Stimulated activated CD8-positive, alpha-beta memory T cell treated with anti-CD3 and anti-CD28 coated beads, Interleukin-2, amount 100 ng/mL, for 1 hour (primary cell): ENCODE measurements at places on chromosomes 4 and X.

- no peak for DNase-seq
Observed at GRCh38 chrX:3271834-3272186, 74.6 kb downstream of the MXRA5 start.

DNA sequence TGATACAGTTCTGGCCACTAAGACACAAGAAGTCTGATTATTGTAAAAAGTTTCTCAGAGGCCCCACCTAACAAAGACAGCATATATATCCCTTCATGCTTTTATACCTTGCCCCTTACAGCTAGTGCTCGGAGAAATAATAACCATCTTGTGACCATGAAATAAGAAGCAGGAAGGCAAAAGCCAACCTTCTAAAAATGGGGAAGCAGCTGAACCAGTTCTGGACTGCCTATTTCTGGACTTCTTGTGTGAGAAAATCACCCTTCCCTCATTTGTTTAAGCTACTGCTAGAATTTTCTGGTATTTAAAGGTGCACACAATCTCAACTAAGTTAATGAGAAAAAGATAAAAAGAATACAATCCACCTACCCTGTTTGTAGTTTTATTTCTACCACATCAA, 87.5 kb downstream of the CNOT6L start:
- DNase-seq: no peak

- DNase-seq: no peak
Observed at GRCh38 chr4:79247695-79248394, 78.0 kb downstream of the NAA11 start.

DNA sequence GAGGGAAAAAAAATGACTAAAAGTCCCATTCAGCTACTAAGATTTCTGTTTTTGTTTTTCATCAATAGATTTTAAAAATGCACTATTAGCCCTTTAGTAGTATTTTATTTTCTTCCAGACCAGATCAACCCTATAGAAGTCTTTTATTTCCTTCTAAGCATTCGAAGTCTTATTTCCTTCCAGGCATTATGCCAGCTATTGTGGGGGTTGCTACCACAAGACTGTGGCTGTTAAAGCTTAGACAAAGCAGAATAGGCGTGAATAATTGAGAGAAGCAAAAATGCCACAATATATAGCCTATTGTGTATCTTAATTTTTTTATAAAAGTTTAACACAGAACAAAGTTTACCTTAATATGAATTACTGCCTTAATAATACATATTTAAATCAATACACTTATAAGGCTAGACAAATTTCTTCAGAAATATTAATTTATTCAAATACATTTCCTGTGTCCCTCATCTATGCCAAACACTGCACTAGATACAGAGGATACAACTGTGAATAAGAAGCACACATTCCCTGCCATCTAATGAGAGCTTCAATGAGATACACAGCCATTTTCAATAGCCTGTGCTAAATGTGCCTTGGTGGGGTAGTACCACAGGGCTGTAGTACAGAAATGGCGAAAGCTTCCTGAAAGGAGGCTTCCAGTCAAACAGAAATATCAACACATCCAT, 33.1 kb downstream of the SLC10A7 start:
- DNase-seq: no peak

DNA sequence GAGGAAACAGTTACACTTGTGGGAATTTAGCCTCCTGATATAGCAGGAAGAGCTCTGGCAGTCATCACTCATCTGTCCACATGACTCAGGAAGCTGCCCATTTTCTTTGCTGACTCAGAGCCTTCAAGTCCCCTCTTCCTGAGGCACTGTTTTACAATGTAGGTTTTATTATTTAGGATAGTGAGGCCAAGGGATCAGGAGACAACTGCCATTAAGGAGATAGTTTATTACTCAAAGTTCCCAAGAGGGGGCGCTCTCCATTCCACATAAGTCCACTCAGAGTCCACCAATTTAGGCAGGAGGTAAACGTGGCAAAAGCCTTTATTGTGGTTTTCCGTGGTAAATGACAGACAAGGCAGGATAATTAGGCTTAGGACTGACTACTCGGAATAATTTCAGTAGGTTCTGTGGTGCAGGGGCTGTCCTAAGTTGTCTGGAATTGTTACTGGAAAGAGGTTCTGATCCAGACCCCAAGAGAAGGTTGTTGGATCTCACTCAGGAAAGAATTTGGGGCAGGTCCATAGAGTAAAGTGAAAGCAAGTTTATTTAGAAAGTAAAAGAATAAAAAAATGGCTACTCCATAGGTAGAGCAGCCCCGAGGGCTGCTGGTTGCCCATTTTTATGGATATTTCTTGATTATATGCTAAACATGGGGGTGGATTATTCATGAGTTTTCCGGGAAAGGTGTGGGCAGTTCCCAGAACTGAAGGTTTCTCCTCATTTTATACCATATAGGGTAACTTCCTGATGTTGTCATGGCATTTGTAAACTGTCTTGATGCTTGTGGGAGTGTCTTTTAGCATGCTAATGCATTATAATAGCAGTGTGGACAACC, 96.0 kb upstream of the RAB40AL start:
- DNase-seq: no peak

GRCh38 chrX:15242899-15243555, 26.9 kb downstream of the ASB9 start:
- no peak for DNase-seq

GRCh38 chrX:49756692-49757091, 60.9 kb upstream of the PAGE1 start:
- no peak for DNase-seq

DNA sequence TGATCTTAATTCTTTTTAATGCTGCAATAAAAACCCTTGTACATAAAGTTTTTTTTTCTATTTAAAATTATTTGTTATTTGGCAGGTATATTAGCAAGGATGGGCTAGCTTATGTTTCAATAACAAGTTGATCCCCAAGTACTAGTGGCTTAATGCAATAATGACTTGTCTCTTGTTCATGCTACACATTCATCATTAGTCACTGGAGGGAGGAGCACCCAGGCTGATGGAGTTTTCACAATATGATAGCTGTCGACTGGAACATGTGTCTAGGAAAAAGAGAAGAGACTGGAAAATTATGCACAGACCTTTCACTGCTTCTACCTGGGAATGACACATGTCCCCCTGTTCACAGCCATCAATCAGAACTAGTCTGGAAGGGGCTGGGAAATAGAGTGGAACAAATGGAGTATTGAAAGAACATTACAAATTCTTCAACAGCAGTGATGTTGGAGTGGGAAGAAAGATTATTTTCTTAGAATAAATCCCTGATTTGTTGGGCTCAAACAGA, 387.9 kb upstream of the RPS6KA3 start:
- DNase-seq: no peak

GRCh38 chr4:107913283-107913899, 18.0 kb upstream of the CYP2U1 start:
- DNase-seq: no peak

DNA sequence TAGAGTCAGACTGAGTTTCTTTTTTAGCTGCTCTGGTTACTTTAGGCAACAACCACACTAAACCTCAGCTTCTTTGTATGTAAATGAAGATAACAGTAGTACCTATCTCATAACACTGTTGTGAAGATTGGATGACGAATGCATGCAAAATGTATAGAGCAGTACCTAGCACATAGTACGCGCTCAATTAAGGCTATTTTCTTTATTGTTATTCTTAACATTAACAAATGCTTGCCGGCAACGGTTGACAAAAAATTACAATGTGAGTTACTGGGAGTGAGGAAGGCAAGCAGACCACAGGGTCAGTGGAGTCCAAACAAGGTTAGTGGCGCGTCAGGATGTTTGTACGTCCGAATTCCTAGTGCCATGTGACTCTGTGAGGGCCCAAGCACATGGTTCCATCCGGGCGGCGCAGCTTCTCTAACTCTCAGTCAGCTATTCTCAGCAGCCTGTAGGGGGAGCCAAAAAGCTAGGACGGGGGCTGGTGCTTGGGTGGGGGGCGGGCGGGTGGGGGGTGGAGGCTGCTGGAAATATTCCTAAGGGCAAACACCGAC, 821 bp upstream of the NALF2 start:
- no peak for DNase-seq

DNA sequence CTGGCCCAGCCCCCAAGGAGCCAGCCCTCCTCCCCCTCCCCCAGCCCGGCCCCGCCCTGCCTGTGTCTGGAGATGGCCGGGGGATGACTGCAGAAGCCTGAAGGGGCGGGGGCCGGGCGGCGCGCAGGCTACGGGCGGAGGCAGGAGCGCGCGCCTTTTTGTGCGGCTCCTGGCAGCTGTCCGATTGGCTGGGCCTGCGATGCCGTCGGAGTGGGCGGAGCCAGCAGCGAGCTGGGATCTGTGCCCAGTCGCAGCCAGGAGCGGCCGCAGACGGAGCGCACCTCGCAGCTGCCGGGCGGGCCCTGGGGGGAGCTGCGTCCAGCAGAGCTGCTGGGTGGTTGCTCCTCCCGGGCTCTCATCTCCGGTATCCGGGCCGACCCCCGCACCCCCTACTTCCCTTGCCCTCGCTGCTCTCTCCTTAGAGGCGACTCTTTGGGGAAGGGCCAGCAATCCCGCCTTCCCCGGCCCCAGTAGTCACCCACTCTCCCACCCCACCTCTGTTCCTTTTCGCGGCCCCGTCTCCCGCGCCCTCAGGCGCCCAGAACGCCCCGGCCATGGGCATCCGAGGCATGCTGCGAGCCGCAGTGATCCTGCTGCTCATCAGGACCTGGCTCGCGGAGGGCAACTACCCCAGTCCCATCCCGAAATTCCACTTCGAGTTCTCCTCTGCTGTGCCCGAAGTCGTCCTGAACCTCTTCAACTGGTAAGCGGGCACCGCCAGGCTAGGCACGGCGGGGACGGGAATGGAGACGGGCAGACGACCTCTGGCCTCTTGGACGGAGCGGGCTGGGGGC, at the start of gene GABRQ:
TSS of gene GABRQ (plus strand) at position 247 of the 794 bp plus-strand sequence. CDS start at position 555, 308 bp downstream.
- no peak for DNase-seq

GRCh38 chr4:158605393-158605792, 66.3 kb downstream of the C4orf46 start:
- no peak for DNase-seq

DNA sequence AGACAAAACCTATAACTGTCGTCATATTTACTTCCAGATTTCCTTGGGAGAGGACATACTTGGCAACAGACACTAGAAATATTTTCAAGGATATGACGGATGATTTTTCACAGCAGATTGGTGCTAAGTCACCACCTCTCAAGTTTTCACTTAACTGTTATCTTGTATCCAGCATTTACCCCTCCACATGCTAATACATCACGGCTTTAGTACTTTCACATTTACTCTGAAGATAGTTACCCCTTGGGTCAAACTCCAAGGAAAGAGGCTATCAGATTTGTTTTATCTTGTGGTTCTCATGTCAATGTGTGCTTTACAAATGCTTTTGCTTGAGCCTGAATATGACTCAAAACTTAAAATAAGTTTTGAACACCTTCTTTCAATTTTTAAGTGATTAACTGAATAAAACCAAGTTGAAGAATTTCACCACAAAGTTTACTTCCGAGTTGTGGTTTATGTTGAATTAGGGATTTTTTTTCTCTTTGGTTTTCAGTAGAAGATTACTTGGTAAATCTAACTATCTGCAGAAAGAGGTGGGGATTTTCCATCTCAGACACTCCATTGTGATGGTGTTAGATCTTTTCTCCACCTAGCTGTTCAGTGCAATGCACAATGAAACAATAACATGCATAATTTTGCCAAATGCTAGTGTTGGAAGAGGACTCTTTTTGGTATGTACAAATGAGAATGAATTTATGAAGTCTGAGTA, 75.4 kb upstream of the FAT1 start:
- DNase-seq: no peak

GRCh38 chr4:174349156-174349555, 65.4 kb downstream of the CEP44 start:
- no peak for DNase-seq

DNA sequence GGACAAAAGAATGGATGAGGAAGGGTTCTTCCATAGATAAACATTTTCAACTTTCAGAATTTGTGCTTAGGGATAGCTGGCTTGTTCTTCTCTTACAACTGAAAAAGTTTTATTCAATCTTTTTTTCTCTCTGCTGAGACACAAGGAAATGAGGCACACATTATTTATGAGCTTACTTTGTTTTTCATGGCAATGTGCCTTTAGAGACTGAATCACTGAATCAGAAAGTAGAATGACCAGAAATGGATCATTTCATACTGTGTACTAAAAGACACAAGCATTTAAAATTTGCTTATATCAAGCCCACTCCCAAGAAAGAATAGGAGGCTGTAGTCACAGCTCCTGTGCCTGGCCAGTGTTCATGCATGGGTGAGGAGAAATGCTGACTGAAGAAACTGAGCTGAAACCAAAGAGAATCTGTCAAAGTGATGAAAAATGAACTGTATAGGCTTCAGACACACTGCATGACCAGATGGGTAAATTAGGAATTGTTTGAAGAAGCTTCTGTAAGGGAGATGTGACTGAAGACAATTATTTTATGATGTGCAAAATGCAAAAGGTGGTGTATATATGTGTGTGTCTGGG, 413.8 kb downstream of the RAPGEF2 start:
- DNase-seq: no peak

GRCh38 chr4:3283483-3283882, 9.3 kb upstream of the RGS12 start:
- no peak for DNase-seq

DNA sequence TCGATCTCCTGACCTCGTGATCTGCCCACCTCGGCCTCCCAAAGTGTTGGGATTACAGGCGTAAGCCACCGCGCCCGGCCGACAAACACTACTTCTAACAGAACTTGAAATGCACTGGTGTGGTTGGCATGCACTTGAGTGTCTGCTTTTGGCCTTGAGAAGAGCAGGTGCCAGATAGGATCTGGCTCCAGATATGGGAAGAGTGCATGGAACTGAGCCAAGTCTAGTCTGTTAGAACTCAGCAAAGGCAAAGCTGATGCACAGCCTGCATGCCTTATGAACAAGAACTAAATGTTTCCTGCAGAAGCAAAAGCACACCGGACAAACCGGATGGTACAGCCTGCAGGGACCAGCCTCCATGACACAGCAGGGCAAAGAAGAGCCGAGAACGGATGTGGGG, 35.1 kb upstream of the TBL1X start:
- DNase-seq: no peak

GRCh38 chrX:47618923-47619485, 653 bp downstream of the SYN1 start:
- DNase-seq: no peak

DNA sequence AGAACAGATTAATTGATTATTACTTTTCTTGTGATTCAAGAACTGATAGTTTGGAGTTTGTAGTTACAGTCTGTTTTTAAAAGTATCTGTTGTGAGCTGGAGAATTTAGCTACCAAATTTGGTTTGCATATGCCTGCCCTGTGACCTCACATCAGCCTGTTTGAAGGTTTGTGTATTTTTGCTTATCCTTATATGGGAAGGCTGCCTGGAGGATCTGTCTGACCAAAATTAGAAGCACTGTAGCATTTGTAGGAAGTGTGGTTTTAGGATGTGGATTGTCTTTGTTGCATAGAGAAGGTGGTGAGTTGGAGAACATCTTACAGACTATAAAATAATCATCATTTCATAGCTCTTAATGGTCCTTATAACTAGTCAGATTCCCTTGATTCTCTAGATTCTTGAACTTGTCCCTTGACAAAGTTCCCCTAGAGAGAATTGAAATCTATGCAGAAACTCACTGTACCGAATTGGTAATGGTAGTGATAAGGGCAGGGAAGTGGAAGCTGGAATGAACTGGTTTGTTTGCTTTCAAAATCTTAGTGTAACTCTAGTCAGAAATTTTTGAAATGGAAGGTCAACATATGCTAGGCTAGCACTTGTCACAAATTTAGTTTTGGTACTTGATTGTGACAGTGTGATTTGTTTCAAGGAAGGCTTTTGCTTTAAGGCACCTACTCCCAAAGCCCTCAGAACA, 57.3 kb downstream of the SH3BGRL start:
- no peak for DNase-seq

GRCh38 chr4:155161357-155161756, 47.1 kb upstream of the NPY2R start:
- DNase-seq: no peak
